ENCODE measurements at places on chromosomes 12 and 14.
A peak's percentile ranks its signal among the peaks of the same experiment; 100 is the strongest.

GRCh38 chr12:111803851-111804250 lies 37.1 kb downstream of the ALDH2 start:
- DNase-seq: no peak

DNA sequence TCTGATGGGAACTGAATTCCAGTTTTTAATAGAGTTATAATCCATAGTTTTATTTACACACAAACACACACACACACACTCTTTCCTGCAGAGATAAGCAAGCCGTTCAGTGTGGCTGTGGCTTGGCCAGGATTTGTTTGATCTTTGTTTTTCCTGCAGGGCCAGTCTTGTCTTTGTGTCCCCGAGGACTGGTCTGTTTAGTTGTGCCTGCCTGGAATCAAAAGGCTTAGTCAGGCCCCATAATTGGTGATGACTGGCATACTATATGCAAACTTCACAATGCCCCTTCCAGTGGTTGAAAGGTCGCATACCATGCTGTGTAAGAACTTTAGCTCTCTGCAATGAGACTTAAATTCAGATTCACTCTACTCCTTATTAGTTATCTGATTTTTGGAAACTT lies 26.0 kb downstream of the WBP11 start:
- DNase-seq: no peak

DNA sequence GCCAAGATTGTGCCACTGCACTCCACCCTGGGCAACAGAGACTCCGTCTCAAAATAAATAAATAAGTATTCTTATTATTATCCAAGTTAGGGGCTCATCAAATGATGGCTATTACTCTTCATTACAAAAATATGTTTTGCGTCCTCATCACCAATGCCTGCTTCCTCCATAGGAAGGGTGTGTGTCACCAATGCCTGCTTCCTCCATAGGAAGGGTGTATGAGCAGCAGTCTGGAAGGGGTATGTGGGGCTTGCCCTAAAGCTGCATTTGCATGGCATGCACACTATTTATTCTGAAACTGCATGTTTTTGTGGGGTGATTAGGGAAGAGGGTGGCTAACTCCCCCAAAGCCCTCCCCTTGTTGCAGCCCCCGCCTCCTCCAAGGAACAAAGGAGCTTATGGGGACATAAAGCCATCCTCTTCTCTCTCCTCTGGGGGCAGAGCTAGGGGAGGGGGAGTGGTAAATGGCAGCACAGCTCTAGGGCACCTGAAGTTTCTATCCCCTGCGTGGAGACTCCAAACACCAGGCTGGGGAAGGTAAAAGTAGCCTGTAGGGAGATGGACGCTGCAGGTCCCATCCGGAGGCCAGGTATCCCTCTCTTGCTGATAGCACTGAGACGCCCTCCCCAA lies 1.3 kb downstream of the CAMKK2 start:
- DNase-seq: no peak

DNA sequence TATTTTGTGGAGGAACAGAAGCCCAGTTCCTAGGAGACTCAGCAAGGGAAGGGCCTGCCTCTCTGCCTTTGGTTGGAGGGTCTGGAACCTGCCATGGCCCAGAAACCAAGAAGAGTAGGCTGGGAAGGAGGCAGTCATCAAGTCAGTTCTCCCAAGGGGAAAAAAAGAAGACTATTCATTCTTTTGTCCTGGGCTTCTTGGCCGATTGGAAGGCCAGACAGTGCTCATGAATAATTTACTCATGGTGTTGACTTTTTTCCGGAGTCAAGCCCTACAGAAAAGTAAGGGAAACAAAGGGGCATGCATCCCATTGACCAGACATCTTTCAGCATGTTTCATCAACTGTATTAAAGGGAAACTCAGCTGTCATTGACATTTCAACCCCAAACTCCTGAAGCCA lies 168.1 kb downstream of the PRKCH start:
- DNase-seq: no peak

GRCh38 chr12:10361622-10362021 lies 28.2 kb downstream of the KLRK1 start:
- no peak for DNase-seq

DNA sequence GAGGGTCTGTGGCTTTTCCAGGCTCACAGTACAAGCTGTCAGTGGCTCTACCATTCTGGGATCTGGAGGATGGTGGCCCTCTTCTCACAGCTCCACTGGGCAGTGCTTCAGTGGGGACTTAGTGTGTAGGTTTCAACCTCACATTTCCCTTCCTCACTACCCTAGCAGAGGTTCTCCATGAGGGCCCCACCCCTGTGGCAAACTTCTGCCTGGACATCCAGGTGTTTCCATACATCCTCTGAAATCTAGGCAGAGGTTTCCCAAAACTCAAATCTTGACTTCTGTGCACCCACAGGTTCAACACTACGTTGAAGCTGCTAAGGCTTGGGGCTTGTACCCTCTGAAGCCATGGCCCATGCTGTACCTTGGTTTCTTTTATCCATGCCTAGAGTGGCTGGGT lies 40.3 kb downstream of the KTN1 start:
- no peak for DNase-seq

DNA sequence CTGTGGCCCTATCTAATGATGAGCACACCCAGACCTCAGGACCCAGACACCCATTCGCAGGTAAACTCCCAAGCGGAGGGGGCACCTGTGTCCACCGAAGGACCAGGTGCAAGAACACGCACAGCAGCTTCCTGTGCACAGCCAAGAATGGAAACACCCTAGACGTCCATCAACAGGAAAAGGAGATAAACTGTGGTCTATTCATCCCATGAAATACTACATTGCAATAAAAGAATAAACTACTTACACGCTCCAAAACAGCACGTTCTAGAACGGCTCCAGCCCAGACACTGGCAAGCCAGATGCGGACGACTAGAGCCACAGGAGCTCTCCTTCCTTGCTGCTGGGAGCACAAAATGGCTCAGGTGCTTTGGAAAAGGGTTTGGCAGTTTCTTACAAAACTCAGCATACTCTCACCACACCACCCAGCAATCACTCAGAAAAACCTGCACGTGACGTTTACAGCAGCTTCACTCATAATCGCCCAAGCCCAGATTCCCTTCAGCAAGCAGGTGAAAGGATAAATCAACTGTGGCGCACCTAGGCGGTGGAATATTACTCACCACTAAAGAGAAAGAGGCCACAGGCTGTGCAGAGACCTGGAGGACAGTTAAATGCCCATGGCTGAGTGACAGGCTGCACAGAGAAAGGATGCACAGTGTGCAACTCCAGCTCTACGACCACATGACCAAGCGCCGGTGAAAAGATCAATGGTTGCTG lies 21.0 kb downstream of the BRF1 start:
- no peak for DNase-seq

GRCh38 chr12:99544457-99544856 lies 103.1 kb upstream of the GARIN6 start:
- no peak for DNase-seq

DNA sequence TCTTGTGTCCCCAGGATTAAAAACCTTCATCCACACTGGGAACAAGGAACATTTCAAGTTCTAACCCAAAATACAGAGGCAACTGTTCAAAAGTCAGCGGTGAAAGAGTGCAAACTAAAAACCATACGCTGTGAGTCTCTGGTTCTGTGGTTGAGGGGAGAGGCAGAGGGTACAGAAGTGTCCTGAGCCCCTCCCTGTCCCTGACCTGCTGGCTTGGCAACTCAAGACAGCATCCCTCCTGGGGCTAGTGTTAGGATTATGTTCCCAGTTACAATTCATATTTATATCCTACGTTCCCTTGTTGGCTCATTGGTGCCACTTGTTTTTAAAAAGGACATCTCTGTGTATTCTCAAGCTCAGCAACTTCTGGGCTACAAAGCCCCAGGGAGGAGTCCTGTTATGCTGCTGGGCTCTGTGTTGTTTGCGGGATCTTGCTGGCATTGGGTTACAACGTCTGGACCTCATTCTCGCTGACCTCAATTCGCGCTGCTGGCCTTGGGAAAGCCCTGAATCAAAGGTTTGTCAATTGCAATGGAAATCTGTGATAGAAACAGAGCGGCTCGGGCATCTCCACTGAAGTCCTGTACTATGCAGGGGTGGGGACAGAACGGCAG lies 420.8 kb downstream of the FUT8 start:
- no peak for DNase-seq

DNA sequence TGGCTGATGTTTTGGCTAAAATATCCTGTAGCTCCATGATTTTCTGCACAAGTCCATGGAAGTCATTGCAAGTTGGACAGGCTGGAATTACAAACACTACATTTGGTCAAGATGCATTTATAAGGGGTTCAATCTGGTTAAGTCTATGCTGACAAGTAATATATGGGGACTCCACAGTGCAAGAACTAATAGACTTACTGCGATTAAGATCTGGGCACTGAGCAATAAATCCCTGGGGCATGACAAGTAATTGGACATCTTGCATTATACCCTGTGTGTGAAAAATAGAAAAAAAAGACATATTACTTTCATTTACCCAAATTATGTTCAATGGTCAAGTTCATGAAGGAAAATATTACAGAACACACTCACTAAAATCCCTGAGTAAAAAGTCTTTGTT lies 99.1 kb downstream of the NELL2 start:
- no peak for DNase-seq

DNA sequence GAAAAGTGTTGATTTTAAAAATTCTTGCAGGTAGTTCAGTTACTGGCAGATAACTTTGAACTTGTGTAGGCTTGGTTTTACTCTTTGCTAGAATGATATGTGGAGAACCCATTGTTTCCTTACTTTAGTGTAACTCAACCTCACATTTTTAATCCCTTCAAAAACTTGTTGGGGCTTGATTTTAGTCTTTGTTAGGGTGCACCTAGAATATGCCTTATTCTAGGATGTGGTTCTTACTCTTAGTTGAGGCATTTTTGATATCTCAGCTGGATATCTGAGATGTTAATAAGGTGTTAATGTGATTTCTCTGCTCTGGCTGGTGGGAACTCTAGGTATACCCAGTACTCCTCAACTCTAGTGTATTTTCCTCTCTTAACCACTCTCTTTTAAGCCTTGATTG lies 10.0 kb downstream of the MNAT1 start:
- no peak for DNase-seq

DNA sequence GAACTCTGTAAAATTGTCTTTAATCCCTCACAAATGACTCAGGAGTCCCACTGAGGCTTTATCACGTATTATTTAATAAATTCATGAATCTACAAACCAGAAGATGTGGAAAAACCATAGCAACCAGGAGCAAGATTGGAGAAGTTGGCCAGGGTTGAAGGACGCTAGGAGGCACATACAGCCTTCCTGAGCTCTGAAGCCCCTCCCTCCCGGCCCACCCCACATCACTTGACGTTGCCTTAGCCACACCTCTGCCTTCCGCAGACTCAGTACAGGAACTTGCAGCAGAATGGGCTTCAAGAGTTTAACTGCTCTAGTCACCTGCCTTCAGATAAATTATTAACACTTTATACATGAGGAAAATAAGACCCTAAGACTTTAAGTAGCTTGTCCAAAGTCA lies 33.9 kb downstream of the SLC35F4 start:
- DNase-seq: no peak

DNA sequence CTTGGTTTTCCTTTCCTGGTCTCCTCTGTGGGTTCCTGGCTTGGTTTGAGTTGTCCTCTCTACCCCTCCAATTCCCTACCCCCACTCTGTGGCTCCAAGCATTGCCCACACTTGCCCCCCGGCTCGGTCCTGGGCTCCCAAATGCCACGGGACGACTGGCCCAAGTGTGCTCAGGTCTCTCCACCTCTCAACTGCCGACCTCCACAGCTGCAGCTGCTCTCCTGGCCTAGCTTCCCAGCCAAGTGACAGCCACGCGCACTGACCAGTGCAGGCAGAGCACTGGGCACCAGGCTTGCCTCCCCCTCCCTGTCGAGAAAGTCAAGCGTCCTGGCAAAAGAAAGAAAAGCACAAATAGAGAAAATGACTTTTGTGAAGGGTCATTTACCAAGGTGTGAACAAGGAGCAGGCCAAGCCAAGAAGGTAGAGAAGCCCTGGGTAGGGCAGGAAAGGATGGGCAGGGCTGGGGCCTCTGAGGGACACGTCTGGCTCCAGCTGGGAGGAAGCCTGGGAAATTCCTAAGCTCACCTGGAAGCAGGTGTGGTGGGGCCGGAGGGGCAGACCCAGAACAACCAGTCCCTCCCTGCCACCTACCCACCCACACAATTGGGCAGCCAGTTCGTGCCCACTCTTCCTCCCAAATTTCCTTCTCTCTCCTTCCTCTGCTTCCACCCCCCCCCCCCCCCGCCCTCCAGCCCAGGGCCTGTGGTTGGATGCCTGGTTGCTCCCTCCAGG lies 1.8 kb upstream of the CEP170B start:
- DNase-seq: no peak

- DNase-seq: no peak
Observed at GRCh38 chr12:60415351-60415750, 819.5 kb downstream of the SLC16A7 start.

GRCh38 chr14:61526405-61527312 lies 168.7 kb upstream of the HIF1A start:
- no peak for DNase-seq

DNA sequence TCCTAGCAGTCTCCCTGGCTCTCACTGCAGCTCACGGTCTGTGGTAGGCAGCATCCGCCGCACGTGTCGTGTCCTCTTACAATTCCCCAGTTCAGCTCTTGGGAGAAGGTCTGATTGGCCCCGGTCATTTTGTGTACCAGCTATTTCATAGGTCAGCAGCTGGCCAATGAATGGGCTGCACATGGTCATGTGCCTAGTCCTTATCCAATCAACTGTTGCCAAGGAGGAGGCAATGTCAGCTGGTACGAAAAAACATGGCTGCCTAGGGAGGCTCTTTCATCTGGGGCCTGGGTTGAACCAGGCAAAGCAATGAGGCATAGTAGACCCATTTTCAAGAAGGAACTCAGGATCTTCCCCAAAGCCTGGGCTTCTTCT lies 46.1 kb downstream of the RNFT2 start:
- DNase-seq: no peak

- DNase-seq: peak; percentile 91
Observed at GRCh38 chr12:67268896-67269632, at the start of gene CAND1. TSS of gene CAND1 (plus strand) at chr12:67269358. CDS start at chr12:67269718, 360 bp downstream.

DNA sequence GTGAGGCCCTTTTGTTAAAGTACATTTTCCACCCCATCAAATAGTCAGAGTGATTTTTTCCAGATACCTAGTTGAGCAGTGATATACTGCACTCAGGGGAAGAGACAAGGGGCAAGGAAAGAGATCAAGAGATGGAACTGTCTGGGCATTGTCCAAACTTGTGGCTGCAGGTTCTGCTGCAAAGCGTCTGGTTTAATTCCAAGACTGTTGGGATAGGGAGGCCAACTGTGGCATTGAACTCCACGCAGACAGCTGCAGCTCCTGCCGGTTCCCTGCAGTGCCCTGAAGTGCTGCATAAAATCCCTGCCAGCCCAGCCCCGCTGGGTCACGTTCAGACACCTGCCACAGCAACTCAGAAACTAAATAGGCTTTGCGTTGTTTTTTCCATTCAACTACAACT lies 30.5 kb downstream of the RPH3A start:
- no peak for DNase-seq

DNA sequence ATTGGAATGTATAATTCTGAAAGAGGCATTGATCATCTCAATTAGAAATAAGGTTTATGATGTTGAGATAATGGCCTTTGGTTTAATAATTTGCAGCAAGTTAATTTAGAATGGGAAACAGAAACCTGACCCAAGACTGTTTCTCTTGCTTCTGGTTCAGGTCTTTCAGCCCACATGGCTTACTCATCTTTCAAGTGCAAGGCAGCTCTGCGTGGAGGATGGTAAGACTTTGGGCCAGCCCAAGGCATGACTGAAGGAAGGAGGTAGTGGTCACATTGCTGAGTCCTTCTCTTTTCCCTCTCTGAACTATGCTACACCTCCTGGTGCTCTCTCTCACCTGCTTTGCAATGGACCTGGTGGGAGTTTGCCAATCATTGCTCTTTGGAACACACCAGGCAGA lies 98.7 kb downstream of the CAND1 start:
- DNase-seq: no peak
